ENCODE measurements at places on chromosomes 6 and 20. TPM values are rescaled to one million over a fixed set of nuclear protein-coding genes. Genes with fewer than 3 reads are reported as not detected.

DNA sequence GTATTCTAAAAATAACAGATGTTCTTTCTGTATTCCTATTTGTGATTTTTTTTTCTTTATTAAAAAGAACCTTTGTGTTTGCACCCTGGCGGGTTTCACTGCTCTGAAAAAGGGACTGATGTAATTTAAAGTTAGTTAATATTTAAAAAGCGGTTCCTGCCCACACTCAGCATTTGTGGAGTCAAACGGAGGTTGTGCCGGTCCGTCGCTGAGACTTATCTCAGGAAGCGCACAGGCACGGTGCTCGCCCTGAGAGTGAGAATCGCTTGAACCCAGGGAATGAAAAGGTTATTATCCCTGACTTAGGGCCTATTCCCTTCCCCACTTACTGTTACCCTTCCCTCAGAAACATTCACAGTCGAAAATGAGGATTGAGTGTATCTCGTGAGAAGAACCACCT is 366.7 kb downstream of the THBS2 start:
- no peak for DNase-seq
- no peaks in the 10 kb centered on the region for H3K4me1 ChIP-seq
- H3K4me3 ChIP-seq = no peak overlapping the region
- H3K27ac ChIP-seq = no peak overlapping the region
- no peaks in the 10 kb centered on the region for H3K36me3 ChIP-seq

DNA sequence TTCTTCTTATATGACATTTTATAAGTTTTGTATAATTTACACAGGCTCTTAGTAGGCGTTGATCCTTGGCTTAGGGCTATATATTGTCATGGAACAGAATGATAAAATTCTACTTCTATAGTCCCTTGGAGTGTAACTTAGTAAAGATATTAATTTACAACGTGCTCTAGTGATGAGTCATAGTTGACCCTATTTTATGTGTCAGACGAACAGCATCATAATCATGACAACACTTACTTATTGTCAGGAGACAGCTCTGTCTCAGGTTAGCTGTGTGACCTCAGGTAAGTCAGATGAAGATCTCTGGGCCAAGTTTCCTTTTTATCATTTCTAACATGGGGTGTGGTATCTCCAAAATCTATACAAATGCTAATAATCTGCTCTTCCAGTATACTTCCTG is 473.5 kb downstream of the UTRN start:
- DNase-seq = peak; percentile 28
- H3K4me1 ChIP-seq = peaks cover 32% of the 10 kb centered on the region

- peaks cover 3% of the 10 kb centered on the region for H3K27me3 ChIP-seq
- no peak for DNase-seq
- no peak overlapping the region for H3K4me3 ChIP-seq
- no peaks in the 10 kb centered on the region for H3K4me1 ChIP-seq
- no peak overlapping the region for H3K27ac ChIP-seq
Measured at GRCh38 chr20:22623211-22623610, 38.8 kb upstream of the FOXA2 start.

The PHACTR1 gene
- 3.5 TPM for total RNA-seq
